Epithelial cell of alveolus of lung (primary cell): ENCODE measurements at places on chromosomes 5 and 9. TPM values are rescaled to one million over a fixed set of nuclear protein-coding genes. Genes with fewer than 3 reads are reported as not detected.

The SPATA6L gene
- total RNA-seq = 0.26 TPM in 1 of 2 replicates, not detected in the other

The ZNF483 gene
- 0.13 and 0.72 TPM in 2 replicates for total RNA-seq

The ZNF454 gene
- 1.2 and 6.2 TPM in 2 replicates for total RNA-seq

The CER1 gene
- total RNA-seq = not detected in 2 replicates

The SOHLH1 gene
- total RNA-seq = not detected in 2 replicates

The DMRT3 gene
- not detected in 2 replicates for total RNA-seq

The NR5A1 gene
- not detected in 2 replicates for total RNA-seq

The CKMT2 gene
- 1.6 TPM in 1 of 2 replicates, not detected in the other for total RNA-seq

The SLC24A2 gene
- total RNA-seq = 0.13 TPM in 1 of 2 replicates, not detected in the other

The SLC4A9 gene
- not detected in 2 replicates for total RNA-seq

The PTRH1 gene
- 15.8 and 34.5 TPM in 2 replicates for total RNA-seq

The SEC61B gene
- total RNA-seq = 169 and 249 TPM in 2 replicates

The SLC6A19 gene
- not detected in 2 replicates for total RNA-seq

The KCNN2 gene
- 0.26 and 0.96 TPM in 2 replicates for total RNA-seq

The MLANA gene
- total RNA-seq = not detected in 2 replicates

The RANBP3L gene
- total RNA-seq = 0.13 TPM in 1 of 2 replicates, not detected in the other

The CATSPER3 gene
- not detected in 2 replicates for total RNA-seq

The ESM1 gene
- 0.16 and 42.9 TPM in 2 replicates for total RNA-seq

The TSLP gene
- 0.80 and 5.8 TPM in 2 replicates for total RNA-seq

The ABHD17B gene
- 16.4 and 60.2 TPM in 2 replicates for total RNA-seq

The STOML2 gene
- total RNA-seq = 168 and 195 TPM in 2 replicates

The MEF2C gene
- total RNA-seq = 4.5 and 8.2 TPM in 2 replicates

The GDF9 gene
- total RNA-seq = 1.3 TPM in 1 of 2 replicates, not detected in the other

The OSTF1 gene
- 28.4 and 28.5 TPM in 2 replicates for total RNA-seq

The ZNF618 gene
- 11.4 and 19.6 TPM in 2 replicates for total RNA-seq

The IL3 gene
- total RNA-seq = not detected in 2 replicates

The SLCO4C1 gene
- 0.16 and 0.52 TPM in 2 replicates for total RNA-seq

The PCDHGA6 gene
- 1.0 and 3.0 TPM in 2 replicates for total RNA-seq

The IRX1 gene
- total RNA-seq = 1.7 TPM in 1 of 2 replicates, not detected in the other

The TSTD2 gene
- total RNA-seq = 8.0 and 10.2 TPM in 2 replicates

The SPINK7 gene
- not detected in 2 replicates for total RNA-seq

The PCAT7 gene
- not detected in 2 replicates for total RNA-seq

The TERT gene
- total RNA-seq = not detected in 2 replicates

The PCDHGB7 gene
- 7.2 and 23.6 TPM in 2 replicates for total RNA-seq

The GAS1 gene
- total RNA-seq = 8.5 and 16.1 TPM in 2 replicates

The COX7C gene
- 309 and 711 TPM in 2 replicates for total RNA-seq

The ZNF879 gene
- 2.1 and 3.9 TPM in 2 replicates for total RNA-seq

The LAMC3 gene
- 1.8 and 3.7 TPM in 2 replicates for total RNA-seq

The GADD45G gene
- total RNA-seq = 1.8 and 6.5 TPM in 2 replicates

The NIM1K gene
- 0.78 and 0.96 TPM in 2 replicates for total RNA-seq

The HMHB1 gene
- not detected in 2 replicates for total RNA-seq

The PTGDS gene
- 0.39 and 78.2 TPM in 2 replicates for total RNA-seq
